HT1080 (cell line): ENCODE measurements at places on chromosomes 3 and 15.

DNA sequence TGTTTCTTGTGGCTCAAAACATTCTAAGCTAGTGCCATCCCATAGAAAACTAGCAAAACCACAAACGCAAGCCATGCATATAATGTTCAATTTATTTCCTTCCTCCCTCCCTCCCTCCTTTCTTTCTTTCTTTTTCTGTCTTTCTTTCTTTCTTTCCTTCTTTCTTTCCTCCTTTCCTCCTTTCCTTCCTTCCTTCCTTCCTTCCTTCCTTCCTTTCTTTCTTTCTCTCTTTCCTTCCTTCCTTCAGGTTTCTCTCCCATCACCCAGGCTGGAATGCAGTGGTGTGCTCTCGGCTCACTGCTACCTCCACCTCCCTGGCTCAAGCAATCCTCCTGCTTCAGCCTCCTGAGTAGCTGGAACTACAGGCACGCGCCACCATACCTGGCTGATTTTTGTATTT lies 492.8 kb upstream of the PROK2 start:
- no peak for DNase-seq

GRCh38 chr3:56303487-56303886 lies 164.8 kb downstream of the ERC2 start:
- peak; percentile 21 for DNase-seq

- DNase-seq: no peak
These were observed 59.7 kb downstream of the ADAMTS7 start for GRCh38 chr15:78751602-78751979.

GRCh38 chr3:64884536-64884935 lies 196.7 kb upstream of the ADAMTS9 start:
- no peak for DNase-seq

- no peak for DNase-seq
These were observed 63.2 kb upstream of the HES1 start for GRCh38 chr3:194072691-194073279.
